Activated T-helper 1 cell treated with anti-CD3 and anti-CD28 coated beads, Interleukin-2, amount 50 U/mL, for 16 hours (primary cell): ENCODE measurements at places on chromosomes 13 and 19.

DNA sequence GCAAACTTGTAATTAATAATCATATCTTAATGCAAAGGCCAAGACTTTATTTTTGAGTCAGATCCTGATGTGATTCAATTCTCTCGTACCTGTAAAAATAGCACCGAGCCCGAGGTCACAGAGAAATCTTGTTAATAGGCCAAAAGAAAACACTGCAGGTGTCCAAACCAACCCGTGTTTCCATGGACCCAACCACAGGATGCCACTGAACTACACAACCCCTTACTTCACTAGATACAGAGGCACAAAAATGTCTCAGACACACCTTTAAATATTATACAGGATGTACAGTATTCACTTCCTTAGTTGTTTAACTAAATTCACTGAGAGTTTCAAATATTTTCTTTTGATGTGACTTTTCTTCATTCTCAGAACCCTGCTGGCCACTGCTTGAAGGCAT is 530.9 kb downstream of the MYO16 start:
- DNase-seq, result no peak

GRCh38 chr19:28208745-28209144 is 1004.2 kb downstream of the UQCRFS1 start:
- DNase-seq, result no peak

GRCh38 chr13:80612804-80613203 is 271.9 kb upstream of the SPRY2 start:
- DNase-seq, result no peak

DNA sequence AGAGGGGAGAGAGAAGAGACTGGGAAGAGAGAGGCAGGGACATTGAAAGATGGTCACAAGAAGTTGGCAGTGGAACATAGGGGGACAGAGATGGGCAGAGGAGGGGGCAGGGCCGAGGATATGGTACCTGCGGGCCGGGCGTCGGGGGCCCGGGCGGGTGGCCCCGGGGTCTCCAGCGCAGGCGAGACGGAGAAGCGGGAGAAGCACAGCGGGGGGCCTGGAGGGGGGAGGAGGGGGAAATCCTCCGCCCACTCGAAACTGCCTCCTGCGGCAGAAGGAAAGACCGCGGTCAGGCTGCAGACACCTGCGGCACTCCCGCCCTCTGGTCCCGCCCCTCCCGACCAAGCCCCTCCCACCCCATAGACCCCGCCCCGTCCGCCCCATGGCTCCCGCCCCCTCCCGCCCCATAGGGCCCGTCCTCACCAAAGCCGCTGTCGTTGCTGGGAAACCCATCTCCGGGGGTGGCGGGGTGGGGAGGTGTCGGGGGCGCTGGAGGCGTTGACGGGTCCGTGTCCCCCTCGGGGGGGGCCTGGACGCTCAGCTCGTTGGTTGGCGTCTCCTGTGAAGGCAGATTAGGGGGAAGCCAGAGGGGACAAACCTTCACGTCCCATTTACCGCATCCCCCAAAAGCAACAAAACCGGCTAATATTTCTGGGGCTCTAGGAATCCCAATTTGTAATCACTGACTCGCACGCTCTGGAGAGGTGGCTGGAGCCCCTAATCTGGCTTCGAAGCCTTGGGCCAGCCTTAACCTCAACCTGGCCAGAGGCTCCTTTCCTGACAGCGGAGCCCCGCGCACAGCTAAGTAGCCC is 20.4 kb downstream of the LMTK3 start:
- no peak for DNase-seq

DNA sequence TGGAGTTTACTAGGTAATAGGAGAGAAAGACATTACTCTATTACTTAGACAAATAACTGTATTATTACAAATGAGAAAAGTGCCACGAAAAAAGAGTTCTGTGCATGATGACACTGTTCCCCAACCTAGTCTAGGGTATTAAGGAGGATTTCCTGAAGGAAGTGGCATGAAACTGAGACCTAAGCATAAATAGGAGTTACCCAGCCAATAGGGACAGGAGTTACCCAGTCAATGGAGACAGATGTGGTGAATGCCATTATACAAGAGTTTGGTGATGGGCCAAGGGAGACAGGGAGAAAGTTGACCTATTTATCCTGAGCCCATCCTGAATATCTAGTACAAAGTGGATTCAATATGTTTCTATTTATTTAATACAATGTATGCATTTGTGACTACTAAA is 65.4 kb downstream of the KL start:
- DNase-seq, result no peak

DNA sequence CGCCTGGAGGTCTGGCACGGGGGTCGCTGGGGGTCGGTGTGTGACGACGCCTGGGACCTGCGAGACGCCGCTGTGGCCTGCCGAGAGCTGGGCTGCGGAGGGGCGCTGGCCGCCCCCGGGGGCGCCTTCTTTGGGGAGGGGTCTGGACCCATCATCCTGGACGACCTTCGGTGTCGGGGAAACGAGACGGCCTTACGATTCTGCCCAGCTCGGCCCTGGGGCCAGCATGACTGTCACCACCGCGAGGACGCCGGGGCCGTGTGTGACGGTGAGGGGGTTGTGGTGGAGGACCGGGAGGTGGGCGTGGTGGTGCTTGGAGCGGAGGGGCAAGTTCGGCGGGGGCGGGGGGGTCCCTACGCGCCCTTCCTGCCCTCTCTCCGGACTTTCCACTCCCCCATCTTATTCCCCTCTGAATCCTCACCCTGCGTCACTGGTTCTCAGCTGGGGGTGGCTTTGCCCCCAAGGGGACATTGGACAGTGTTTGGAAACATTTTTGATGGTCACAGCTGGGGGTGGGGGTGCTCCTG is 5.5 kb downstream of the SSC5D start:
- DNase-seq, result no peak

DNA sequence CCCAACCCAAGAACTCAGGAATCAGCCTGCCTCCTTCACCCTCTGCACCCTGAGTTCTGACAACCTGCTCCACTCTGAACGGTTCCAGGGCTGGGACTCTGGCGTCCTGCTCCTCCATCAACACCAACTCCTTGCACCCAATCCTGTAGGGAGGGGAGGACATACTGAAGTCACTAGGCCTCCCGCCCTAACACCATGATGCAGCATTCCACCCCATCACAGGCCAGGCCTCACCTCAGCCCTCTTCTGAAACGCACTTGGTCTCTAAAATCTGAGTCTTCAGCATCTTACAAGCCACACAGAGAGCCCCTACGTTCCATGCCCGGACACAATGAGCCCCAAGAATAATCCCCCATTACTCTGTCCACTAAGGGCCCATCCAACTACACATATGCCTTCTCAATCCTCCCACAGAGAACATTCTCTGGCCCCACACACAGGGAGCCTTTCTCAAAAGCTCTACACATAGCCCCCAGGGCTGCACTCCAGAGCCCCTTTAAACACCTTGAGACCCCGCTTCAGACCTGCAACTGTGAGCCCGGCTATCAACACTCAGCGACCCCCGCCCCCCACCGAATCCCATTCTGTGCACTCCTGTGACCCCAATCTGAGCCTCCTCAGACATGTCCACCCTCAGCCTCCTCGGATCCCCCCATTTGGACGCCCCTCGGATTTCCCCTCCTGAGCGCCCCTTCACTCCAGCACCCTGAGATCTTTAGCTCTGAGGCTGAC is 567 bp downstream of the ALKBH6 start:
- DNase-seq, result no peak

GRCh38 chr13:109586509-109587346 is 199.7 kb downstream of the IRS2 start:
- DNase-seq, result no peak

- DNase-seq, result no peak
Observed at GRCh38 chr13:97568850-97569249, 134.9 kb downstream of the RAP2A start.

GRCh38 chr19:44807162-44807561 is 1.7 kb upstream of the BCAM start:
- no peak for DNase-seq

GRCh38 chr13:34886121-34886875 is 55.8 kb upstream of the NBEA start:
- no peak for DNase-seq

DNA sequence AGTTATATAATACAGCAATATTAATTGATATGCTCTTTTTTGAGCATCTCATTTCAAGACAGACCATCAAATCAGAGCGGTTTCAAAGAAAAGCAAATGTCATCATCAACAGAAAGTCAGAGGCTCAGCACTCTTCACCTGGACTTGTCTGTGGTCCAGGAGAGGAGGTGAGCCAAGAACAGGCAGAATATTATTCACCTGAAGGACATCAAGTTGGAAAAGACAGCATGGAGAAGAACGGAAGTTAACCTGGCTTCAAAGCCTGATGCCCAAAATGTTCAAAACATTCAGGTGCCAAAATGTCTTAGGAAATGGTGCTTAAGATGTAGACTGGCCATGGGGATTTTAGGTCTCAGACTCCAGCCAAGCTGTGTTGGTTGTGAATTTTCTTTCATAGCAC is 40.7 kb downstream of the FGF14 start:
- DNase-seq, result no peak

DNA sequence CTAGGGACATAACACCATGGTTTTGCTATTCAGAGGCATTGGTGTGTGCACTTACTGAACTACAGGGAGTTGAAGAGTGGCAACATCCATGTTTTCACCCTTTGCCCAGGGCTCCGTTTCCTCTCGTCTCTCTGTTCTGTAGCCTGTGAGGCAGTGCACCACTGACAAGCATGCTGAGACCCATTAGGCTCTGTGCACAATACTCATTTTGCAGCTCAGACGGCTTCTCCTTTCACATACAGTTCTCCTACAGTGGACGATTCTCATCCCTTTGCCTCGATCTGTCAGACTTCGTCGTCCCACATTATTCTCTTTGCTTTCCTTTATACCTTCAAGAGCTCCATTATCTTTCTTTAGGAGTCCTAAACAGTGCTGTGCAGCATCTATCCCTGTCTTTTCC is 403.7 kb downstream of the MYO16 start:
- DNase-seq, result no peak

DNA sequence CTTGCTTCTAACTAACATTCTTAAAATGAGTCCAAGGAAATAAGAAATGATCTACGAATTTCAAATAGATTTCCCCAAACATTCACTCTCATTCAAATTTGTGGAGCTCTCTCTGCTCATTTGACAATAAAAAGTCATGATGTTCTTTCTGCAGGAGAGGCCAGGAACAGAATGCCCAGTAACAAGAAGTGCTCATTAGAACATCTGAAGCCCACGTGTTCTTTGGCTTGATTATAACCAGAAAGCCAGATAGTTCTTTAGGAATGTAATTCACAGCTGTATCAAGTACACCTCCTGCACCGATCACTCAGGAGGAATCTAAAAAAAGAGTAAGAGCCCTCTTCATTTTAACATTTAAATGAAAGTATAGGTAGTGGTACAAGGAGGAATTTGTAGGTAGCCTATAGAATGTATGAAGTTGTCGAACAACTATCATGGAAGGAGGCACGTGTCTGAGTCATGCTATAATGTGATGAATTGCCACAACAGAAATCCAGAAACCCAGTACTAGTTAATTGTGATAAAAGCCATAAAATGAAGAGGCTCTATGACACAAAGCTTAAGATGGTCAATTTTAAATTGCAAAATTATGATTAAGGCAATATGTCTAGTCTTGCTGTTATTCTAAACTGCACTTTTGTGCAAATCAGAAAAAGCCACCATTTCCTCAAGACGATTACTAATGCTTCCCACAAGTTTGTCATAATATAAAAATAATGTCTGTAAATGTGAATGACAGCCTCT is 12.8 kb downstream of the MEDAG start:
- DNase-seq, result no peak

DNA sequence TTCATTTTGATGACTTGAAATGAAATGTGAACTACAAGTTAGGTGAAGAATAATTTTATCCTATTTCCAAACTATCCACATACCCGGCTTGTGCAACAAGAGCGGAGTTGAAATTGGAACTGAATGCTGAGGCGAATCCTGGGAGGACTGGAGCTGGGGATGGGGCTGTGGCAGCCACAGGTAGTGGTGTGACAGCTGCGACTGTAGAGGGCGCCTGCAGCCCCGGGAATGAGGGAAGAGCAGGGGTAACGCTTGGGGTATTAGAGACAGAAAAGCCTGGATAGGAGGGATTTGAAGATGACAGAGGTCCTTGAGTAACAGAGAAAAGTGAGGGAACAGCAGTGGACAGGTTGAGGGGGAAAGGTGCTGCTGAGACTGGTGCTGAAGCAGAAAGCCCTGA is 22.0 kb upstream of the STOML3 start:
- no peak for DNase-seq

DNA sequence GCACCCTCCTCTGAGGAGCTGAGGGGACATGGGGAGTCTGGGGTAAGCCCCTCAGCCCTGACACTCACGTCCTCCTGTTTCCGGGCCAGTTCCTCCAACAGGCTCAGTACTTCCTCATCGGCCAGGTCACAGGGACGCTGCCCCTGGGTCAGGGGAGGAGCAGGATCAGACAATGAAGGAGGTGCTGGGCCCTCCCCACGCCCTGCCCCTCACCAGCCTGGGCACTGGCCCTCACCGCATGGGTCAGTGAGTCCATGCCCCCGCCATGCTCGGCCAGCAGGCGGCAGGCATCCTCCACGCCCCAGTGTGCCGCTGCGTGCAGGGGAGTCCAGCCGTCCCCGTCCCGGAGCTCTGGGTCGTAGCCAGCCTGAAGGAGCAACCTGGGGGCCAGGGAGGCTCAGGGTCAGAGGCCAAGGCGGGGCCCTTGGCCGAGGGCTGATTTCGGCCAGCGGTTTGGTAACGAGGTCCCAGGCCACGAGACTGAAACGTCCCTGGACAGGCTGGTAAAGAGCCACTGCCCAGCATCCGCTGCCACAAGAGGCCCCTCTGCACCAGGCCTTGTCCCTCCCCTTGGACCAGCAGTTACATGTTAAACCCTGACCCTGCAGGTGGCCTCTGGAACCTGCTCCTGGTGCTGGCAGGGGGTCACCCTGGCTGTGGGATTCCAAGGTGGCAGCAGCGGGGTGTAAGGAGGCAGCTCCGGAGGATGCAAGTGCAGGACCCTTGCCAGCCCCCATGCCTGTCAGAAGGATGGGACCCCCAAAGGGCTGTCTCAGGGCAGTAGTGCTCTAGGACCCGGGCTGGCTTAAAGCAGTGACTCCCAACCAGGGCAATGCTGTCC is 18.5 kb downstream of the PPP1R12C start:
- DNase-seq, result no peak

DNA sequence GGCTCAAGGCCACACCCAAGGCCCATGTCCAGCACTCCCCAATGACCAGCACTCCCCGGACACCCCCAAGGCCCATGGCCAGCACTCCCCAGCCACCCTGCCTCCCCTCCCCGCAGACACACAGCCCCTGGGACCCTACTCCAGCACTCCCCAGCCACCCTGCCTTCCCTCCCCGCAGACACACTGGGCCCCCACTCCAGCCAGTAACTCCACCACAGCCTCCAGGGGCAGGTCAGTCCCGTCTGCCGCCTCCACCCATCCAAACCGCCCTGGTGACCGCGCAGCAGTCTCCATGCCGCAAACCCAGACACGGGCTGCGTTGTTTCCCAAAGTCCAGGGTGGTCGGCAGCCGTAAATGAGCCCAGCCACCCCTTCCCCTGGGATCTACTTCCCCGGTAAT is 70.7 kb downstream of the SPACA7 start:
- no peak for DNase-seq
